ENCODE measurements at places on chromosomes 7 and 10.

DNA sequence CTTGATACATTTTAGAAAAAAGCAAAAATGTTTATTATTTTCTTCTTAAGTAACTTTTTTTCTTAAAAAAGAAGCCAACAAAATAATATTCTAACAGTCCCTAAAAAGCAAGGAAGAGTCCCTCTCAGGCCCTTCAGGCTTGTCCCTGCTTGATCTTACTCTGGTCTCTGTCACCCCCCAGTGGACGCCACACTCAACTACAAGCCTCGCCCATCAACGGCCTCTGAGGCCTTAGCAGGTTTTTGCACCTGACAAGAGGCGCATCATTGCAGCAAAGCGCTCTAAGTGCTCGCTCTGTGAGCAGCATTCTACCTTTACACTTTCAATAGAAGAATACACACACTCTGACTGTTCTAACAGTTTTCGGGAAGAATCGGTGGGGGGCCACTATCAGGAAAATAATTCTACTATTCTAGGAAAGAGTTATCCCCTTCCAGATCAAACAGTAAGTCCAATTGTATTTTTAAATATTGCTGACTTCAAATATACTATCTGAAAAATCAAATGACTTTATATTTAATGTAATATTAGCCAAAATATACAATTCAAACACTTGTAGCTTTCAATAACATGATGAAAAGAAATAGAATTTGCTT lies 139.2 kb downstream of the USP6NL start:
- peak; percentile 41 for DNase-seq

GRCh38 chr7:1920266-1920681 lies 250.2 kb downstream of the ELFN1 start:
- no peak for DNase-seq

- peak; percentile 22 for DNase-seq
These were observed 4.8 kb upstream of the POLR1F start for GRCh38 chr7:19713676-19714075.

DNA sequence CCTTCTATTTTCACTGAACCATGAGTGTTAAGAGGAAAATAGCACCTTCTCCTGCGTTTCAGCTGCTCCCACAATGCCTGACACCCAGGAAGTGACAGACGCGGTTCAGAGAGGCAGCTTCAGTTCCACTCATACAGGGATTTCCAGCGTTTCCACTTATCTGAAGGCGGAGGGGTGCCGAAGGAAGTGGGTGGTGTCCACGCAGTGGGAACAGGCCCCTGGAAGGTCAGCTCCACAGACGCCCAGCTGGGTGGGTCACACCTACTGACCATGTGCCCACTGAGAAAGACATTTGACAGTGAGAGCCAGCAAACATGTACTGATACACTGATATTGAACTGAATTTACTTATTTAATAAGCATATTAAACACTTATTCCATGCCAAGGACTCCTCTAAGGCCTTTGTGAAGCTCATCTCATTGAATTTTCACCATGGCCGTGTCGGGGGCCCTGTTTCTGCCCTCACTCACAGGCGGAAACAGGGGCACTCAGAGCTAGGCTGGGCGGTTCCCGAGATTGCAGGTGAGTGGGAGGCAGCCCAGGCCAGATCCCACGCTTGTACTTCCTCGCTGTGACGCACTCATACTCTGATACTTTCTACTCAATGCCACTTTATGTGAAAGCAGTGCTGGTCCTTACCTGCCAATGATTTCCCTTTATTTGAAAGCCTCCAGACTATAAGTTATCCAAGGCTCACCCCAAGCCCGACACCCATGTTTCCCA lies 96.8 kb downstream of the TCERG1L start:
- DNase-seq, result no peak

DNA sequence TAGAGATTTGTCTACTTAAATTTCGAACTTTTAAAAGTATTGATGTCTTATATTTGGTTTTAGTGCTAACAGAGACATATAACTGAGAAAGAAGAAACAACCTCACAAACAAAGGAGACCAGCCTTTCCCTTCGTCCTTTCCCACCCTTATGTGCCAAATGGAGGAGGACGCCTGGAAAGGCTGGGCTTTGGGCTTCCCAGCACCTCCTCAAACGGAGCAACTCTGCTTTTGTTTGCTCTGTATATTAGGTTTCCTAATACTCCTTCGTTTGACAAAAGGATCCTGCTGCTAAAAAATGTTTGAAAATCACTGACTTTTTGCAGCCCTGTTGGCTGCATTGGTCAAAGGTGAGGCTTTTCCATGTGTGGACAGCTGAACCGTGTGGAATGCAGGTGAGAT lies 471.8 kb downstream of the SORCS3 start:
- no peak for DNase-seq

DNA sequence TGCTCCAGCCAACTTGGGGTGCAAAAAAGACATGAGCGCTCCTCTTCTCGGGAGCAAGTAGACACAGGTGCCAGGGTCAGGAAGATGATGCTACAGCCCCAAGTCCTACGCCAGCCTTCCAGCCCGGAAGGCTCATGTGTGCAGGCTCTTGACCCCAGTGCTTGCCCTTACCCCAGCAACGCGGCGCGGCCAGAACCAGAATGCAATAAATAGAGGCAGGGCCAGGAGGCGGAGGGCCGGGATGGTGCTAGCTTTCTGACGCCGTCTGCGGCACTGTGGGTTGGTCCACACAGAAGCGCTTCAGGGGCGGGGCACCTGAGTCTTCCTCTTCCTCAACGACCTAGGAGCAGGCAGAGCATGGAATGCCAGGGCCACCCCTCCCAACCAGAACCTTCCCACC lies 15.0 kb upstream of the BAZ1B start:
- no peak for DNase-seq

DNA sequence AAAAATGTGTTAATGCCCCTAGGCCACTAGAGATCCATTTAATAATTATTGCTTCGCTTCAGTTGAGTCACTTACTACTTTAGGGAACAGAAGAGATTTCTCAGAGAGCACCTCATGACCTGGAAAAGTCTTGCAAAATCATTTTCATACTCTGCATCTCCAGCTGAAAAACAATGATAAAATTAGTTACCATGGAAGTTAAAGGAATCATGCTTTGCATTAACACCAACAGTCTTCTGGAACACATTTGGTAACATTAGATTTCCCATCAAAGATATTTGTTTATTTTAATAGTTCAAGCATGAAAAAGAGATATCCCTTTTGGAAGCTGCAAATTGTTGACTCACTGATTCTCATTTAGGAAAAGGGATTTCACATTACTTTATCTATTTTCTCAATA lies 1.8 kb upstream of the STEAP2 start:
- no peak for DNase-seq

GRCh38 chr10:5958675-5959074 lies 18.7 kb downstream of the IL15RA start:
- no peak for DNase-seq

DNA sequence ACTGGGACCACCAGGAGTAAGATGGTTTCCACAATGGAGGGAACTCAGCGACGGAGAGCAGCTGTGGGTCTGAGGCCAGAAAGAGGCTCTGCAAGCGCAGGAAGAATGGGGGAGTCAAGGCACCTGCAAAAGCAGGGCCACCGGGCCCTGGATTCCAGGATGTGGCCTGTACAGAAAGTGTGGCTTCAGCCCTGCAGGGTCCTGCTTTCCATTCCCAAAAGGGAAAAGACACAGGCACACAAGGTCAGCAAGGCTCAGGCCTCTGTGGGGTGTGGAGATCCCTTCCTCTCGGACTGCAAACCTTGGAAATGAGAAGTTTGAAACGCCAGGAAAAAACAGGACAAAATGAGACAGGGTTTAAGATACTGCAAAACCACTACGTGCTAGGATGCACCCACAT lies 232.5 kb downstream of the TNS3 start:
- no peak for DNase-seq

DNA sequence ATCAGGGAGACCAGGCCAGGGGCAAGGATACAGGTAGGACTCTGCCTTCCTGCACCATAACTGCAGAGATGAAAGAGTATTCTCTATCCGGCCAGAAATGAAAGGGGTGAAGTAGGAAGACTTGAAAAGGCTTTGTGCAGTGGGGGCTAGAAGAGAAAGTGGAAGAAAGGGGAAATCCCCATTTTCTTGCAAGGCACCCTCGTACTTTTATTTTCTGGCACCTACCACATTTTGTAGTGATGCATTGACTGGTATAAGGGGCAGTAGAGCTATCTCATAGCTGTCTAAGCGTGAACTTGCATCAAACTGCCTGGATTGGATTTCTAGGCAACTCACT lies 752 bp upstream of the CAMK2G start:
- no peak for DNase-seq

DNA sequence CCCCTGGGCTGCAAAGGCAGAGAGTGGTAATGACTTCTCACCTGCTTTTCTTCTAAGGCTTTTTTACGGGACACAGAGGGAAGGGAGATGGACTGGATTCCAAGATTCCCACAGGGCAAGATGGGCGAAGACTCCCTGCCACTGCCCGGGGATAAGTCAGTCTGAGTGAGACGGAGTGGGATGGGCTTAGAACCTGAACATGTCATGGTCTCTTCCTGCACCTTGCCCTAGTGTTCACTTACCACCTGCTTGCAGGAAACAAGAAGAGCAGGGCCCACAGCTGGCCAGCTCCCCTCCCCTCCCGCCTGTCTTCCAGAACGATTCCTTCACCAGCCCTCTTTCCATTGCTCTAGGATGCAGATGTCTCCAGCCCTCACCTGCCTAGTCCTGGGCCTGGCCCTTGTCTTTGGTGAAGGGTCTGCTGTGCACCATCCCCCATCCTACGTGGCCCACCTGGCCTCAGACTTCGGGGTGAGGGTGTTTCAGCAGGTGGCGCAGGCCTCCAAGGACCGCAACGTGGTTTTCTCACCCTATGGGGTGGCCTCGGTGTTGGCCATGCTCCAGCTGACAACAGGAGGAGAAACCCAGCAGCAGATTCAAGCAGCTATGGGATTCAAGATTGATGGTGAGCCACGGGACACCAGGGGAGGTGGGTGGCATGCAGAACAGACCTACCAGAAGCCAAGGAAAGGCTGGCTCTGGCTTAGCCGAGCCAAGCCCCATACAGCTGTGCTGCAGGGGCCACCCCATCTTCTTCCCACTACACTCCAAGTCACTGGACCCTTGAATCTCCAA lies 1.3 kb downstream of the SERPINE1 start:
- DNase-seq, result no peak

DNA sequence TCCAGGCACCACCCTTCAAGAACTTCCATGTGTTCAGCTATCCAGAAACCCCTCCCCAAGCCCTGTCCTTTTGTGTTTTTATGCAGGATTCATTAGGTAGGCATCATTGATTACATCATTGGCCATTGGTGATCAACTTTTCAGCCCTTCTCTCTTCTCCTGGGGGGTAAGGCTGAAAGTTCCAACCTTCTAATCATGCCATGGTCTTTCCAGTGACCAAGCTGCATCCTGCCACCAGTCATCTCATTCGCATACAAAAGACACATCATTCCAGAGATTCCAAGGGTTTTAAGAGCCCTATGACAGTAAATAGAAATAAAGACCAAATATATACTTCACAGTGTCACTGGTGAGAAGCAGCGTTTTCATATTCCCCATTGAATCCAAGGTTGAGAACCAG lies 48.2 kb downstream of the DNAJC12 start:
- no peak for DNase-seq

GRCh38 chr10:104989880-104990279 lies 348.8 kb downstream of the SORCS3 start:
- DNase-seq, result no peak

DNA sequence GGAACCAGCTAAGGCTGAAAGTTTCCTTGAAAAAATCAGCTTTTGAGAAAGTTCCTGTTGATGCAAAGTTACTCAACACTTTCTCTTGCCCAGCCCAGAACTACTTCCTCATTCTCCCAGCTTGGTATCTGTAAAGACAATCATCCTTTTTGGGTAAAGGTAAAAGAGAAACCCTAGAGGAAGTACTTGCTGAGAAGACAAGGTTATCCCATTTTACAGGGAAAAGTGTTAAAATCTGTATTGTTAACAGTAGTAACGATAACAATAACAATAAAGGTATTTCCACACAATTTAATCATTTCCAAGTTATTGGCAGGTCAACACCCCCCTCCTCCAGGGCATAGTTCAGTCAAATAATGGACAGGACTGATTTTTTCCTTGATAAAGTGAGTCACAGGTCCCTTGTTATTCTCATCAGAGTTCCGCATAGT lies 2.4 kb downstream of the ALOX5 start:
- DNase-seq, result no peak

DNA sequence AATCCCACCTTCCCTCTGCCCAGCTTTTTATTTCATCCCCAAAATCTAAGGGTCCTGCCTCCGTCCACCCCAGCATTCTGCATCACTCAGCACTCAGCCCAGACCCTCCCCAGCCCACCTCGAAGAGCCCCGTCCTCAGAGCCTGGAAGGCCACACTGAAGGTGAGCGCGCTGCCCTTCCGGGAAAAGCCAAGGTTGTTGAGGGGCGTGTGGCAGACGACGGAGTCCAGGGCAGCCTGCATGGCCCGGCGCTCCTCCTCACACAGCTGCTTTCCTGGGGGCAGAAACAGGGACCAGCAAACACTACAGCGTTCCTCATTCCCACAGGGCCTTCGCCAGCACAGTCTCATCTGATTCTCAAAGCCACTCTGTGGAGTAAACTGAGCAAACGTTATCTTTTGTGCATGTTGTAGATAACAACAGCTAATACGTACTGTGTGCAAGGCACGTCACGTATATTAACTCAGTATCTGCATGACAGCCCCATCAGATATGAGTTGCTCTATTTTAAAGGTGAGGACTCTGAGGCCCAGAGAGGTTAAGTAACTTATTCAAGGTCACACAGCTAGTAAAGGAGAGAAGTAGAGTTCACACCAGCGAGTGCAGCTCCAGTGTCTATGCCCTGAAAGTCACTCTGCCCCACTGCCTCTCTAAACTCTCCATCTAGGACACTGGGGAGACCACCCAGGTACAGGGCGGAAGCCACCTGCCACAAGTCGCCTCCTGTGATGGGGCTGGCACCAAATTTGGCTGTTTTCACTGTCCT lies 2.8 kb downstream of the TRAPPC14 start:
- DNase-seq, result no peak

DNA sequence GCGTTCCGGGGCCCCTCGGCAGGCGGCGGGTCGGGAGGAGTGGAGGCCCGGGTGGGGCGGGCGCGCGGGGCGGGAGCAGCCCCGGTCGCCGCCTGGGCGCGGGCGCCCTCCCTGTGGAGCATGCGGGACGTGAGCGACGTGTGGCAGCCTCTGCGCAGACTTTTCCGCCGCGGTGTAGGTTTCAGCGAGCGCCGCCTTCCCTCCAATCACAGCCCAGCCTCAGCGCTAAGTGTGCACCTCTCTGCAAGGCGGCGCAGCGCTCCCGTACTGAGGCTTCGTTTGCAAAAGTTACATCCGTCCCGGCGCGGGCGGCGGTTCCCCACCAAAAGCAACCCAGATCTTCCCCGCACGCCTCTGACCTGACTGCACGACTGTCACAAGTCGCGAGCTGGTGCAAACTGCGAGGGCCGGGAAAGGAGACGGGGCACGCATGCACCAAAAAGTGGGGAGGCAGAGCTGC lies 1.2 kb upstream of the PFKFB3 start:
- no peak for DNase-seq

GRCh38 chr7:5478568-5479430 lies 55.2 kb upstream of the TNRC18 start:
- DNase-seq, result no peak

DNA sequence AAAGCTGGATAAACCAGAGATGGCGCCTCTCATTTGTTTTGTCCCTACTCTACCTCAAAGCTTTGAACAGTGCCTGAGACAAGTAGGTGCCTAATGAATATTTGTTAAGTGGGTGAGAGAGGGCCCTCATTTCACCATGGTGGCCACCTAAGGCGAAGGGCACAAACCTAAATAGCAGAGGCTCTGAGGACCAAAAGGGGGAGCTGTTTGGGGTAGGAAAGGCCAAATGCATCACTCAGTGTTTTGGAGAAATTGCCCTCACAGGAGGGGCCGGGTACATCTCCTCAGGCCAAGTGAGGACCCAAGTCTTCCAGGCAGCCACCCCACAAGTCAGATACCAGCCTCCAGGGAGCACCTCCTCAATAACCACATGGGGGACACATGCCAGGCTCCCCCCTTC lies 14.0 kb downstream of the IMPDH1 start:
- DNase-seq, result no peak
